Upper lobe of left lung (tissue), 6 donors: ENCODE measurements at places on chromosomes 1 and 21.

GRCh38 chr1:224503161-224504118 is 68.8 kb upstream of the WDR26 start:
- DNase-seq: peak; percentile 86

DNA sequence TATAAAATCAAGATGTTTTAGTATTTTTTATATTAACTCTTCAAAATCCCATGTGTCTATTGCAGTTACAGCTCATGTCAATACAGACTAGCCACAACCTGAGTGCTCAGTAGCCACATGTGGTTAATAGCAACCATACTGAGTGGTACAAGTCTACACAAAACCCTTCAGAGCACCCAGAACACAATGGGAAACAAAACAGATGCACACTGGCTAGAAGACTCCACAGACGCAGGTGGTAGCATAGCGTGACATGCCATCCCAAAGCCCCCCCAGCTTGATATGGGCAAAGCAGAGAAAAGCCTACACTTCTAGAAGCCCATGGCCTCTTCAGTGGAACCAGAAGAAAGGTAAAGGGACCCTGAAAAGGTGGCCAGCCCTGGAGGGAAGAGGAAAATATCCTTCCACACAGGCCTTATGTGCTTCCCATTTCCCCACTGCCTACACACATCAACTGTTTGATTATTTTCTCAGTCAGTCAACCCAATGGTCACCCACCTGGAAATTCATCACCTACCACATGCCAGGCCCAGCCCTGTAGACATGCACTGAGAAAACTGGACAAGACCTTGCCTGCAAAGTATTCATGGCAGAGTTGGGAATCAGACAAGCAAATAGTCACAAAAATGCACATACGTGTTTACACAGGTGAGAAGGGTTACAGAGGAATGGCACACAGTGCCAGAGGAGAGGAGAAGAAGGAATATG is 175.0 kb downstream of the VAV3 start:
- no peak for DNase-seq

- DNase-seq: no peak
Measured at GRCh38 chr1:47940326-47940725, 56.9 kb downstream of the TRABD2B start.

- DNase-seq: no peak
Measured at GRCh38 chr1:9201401-9202239, 33.0 kb upstream of the H6PD start.

- DNase-seq: no peak
Measured at GRCh38 chr1:168608796-168609715, 32.7 kb downstream of the XCL1 start.

DNA sequence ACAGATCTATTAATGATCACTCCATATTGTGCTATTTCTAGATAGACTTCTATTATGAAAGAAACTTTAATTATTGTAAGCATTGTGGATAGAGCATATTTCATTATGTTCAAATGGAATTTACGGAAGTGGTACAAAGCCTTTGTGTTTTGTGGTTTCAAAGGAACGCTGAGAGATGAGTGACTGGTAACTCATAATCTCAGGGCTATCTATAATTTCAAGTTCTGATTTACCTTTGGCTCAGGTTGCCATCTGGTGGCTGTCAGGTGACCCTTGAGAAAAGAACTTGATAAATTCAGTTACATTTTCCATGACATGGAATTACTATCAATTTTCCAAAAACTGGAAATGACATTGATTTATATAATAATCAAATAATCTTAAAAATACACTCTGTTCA is 12.2 kb downstream of the NTNG1 start:
- DNase-seq: no peak

GRCh38 chr1:238581332-238581731 is 690.6 kb upstream of the ZP4 start:
- no peak for DNase-seq

DNA sequence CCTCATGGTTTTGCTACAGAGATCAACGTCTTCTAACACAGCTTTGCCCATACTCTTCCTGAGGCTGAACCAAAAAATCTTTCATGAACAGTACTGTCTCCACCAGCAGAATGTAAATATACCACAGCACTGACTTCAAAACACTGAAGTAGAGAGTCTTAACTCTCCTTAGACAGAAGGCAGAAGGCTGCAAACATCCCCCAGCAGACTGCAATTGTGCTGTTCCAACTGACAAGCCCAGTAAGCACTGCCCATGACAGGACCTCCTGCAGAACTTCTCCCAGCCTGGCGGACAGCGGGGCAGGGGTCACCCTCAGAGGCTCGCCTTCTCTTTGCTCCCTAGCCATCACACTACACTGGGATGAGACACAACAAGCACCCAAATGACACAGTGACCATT is 218.7 kb downstream of the RERE start:
- DNase-seq: no peak

DNA sequence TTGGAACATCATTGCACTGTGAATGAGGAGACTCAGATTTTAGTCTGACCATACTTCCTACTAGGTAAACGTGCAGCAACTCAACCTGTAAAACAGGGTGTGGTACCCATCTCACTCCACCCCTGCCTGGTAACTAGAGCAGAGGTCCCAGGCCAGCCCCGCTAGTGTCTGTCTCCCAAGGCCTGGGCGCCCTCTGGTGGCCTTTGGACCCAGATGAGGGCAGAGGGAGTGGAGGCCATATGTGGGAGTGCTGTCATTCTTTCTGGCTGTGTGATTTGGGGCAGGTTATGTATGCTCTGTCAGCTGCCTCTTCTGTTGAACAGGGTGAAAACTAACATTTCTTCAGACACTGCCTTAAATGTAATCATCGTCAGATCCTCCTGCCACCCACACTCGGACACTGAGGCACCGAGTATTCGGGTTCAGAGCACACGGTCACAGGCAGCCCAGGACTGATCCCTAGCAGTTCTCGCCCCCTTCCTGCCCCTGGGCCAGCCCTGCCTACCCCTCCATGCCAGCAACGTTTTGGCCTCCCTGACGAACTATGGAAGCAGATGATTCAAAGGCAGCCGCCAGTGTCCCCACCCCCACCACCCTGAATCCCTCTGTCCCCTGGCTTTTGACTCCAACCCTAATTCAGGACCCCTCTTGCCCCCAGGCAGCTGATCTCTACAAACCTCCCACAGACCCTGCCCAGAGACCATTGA is 76.0 kb downstream of the CD247 start:
- DNase-seq: no peak

DNA sequence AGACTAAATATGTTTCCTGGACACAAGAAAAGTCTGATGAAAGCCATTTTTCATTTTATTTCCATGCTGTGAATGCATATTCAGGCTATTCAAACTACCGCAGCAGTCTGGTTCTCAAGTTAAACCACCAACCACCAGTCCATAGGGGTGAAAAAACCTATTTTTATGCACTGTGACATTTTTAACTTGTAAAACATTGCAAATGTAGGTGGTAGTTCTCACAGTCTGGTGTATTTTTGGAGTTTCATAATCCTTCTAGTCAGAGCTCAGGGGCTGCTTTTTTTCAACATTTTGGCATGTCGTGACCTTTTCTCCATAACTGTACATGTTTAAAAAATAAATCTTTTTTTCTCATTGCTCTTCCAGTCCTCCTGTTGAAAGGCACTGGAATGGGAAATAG is 907.6 kb upstream of the ADGRL2 start:
- no peak for DNase-seq

GRCh38 chr1:29311352-29312030 is 75.2 kb downstream of the PTPRU start:
- DNase-seq: peak; percentile 70

- no peak for DNase-seq
Measured at GRCh38 chr1:153532181-153532580, 3.6 kb downstream of the S100A6 start.

- DNase-seq: no peak
Measured at GRCh38 chr1:117710710-117711109, 104.9 kb downstream of the TENT5C start.

DNA sequence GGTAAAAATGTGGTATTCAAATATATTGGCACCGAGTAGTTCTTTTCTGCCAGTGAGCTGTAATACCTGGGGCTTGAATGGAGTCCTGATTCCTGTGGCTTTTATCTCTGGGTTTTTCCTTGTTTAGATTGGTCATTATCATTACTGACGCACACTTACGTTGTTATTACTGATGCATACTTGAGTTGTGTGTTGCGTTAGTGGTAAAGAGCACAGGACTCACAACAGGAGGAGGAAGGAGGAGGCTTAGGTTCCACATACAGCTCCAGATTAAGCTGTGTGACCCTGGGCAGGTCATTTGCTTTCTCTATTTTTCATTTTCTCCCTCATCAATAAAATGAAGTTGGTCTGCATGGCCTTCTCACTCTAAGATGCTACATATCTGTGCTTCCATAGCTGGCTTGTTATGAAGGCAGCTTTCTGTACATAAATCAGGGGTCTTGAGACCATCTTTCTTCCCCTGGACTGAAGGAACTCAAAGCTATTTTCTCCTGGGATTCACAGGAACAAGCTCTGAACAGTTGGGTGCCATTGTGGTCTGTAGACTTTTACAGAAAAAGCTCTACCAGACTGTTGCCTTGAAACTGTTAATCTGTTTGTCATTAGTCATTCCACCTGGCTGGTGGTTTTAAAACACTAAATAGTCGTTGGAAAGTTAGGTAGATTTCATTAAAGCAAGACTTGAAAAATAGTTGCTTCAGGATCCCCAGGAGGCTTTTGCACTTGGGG is 5.6 kb downstream of the ARID1A start:
- DNase-seq: no peak

DNA sequence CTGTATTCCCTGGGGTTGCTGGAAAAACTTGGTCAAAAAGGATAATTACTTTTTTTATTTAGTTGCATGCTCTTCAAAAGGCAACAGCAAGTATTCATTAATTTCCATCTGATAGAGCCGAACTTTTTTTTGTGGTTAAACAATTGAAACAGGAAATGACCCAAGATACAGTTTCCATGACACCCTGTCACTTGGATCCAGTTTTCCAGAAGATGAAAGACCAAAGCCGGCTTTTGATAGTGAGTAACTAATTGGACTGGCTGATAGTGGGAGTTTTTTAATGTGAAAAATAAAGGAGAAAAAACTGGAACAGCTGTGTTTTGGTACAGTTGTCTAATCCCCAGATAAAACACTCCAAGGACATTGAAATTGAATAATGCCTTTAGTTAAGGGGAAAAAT is 33.0 kb downstream of the CACHD1 start:
- no peak for DNase-seq

DNA sequence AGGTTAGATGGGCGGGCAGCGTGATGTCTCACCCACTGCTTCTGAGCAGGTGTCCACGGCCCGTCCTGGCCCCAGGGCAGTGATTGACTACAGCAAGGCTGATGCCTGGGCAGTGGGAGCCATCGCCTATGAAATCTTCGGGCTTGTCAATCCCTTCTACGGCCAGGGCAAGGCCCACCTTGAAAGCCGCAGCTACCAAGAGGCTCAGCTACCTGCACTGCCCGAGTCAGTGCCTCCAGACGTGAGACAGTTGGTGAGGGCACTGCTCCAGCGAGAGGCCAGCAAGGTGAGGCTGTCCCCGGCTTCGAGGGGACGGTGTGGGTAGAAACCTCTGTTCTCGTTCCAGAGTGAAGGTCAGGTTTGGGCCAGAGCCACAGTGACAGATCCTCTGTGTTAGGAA is 12.2 kb downstream of the DDOST start:
- no peak for DNase-seq

DNA sequence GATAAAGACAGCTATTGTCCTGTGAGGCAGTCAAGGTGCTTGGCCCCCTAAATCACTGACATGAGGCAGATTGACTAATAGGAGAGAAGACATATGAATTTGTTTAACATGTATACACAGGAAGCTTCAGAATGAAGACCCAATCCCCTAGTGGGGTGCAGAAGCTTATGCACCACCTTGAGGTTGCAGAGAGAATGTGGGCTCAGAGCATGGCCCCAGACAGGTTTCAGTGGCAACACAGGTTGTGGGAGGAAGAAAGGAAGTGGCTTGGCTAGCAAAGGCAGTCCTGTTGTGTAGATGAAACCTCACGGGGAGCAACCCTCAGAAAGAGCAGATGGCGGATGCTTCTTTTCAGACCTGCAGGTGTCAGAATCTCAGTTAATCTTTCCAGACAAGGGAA is 37.0 kb upstream of the PARP1 start:
- DNase-seq: no peak

- peak; percentile 24 for DNase-seq
Measured at GRCh38 chr1:44405798-44406736, 1.0 kb downstream of the RNF220 start.

GRCh38 chr1:198889101-198889500 is 250.3 kb downstream of the PTPRC start:
- DNase-seq: no peak

DNA sequence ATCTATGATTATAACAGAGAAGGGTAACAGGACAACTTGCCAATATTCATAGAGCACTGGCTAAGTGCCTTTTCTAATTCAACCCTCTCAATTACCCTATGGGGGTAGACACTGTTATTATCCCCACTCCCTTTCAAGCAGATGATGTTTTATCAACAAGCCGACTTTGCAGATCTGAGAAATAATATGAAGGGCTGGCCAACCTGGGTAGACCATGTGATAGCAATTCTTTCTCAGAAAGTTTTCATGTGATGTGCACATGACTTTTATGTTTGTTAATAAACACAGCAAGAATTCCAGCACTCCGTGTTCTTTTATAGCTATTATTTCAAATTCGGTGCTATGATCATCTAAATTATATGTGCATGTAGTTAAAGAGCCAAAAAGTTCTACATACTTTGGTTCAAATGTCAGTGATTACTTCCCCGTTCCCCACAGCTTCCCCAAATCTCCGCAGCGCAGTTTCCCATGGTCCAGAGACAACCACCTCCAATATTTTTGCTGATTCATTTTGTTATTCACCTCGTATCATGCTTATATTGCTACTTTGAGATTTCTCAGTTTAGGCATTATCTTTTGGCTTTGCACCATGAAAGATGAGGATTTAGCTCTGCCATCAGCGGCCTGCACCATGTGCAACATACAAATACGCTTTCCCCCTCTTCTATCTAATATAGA is 96.7 kb upstream of the GADD45A start:
- no peak for DNase-seq
